Dermis blood vessel endothelial cell (primary cell): ENCODE measurements at places on chromosomes 12 and 14. TPM values are rescaled to one million over a fixed set of nuclear protein-coding genes. Genes with fewer than 3 reads are reported as not detected.

PTPRQ gene
- total RNA-seq: under 0.01 TPM in 1 of 2 replicates, not detected in the other

NELL2 gene
- total RNA-seq: 0.51 TPM in 1 of 2 replicates, not detected in the other

REC8 gene
- 2.7 and 4.2 TPM in 2 replicates for total RNA-seq

NTS gene
- total RNA-seq: 6.1 and 18.3 TPM in 2 replicates

DPY19L2 gene
- 0.51 and 2.4 TPM in 2 replicates for total RNA-seq

DEPDC4 gene
- 0.17 and 0.33 TPM in 2 replicates for total RNA-seq
